ENCODE measurements at places on chromosomes 2 and 18.

DNA sequence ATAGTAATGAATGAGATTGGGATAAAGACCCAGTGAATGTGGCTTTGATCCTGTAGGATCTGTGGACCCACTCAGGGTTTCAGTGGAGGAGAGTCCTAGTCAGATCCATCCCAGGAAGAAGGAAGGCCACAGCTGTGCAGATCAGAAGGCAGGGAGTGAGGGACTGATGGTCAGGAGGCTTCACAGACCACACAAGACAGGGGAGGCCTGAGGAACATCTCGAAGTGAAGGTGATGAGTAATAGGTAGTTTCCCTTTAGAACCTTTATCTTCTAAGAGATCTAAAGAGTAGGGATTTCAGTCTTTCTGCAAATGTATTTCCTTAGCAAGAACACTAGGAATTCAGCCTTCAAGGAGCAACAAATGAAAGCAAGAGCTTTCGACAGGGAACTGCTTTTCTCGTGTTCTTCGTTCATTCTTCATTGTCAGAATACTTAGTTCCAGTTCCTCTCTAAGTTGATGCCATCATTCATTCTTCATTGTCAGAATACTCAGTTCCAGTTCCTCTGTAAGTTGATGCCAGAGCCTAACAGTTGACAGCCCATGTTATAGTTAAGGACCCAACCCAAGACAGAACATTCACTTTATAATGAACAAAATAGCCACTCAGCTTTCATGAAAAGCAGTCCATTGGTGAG is 150.2 kb upstream of the EPAS1 start:
- DNase-seq: peak; percentile 84

GRCh38 chr2:206863196-206863595 is 76.1 kb upstream of the CPO start:
- no peak for DNase-seq

GRCh38 chr2:152607793-152608300 is 109.4 kb downstream of the PRPF40A start:
- no peak for DNase-seq

- DNase-seq: no peak
Measured at GRCh38 chr2:146716591-146716990, 1128.2 kb upstream of the ACVR2A start.

DNA sequence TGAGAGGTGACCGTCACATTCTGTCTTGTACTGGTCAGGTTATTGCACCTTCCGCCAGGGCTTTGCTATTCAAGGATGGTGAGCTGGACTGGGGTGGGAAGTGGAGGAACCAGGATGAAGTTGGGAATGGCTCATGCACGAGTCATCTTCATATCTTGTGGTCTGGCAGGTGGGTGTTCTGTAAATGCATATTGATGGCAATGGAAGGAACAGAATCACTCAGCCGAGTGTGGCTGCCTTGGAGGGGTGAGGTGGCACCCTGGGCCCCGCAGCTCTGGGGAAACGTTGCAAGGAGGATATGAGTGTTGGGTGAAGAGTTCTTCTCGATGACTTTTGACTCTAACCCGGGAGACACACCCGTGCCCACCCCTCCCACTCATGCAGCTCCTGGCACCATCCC is 1.2 kb downstream of the NEU2 start:
- DNase-seq: no peak

DNA sequence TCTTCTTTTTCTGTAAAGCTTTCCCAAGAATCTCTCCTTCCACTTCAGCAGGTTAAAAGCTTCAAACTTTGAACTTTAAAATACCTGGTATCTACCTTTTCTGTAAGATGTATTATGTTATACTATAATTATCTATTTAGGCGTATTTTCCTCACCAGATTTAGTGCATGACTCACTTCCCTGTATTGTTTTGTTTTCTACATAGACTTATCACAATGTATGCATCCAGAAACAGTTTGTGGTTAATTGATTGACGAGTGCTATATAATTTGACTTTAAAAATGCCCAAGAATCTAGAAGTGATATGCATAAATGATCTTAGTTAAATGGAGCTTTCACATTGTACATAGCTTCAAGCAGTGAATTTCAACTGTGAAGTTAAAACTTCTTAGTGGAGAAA is 473.9 kb upstream of the CDH2 start:
- DNase-seq: no peak

- no peak for DNase-seq
Measured at GRCh38 chr18:49842656-49843055, 29.3 kb upstream of the ACAA2 start.

DNA sequence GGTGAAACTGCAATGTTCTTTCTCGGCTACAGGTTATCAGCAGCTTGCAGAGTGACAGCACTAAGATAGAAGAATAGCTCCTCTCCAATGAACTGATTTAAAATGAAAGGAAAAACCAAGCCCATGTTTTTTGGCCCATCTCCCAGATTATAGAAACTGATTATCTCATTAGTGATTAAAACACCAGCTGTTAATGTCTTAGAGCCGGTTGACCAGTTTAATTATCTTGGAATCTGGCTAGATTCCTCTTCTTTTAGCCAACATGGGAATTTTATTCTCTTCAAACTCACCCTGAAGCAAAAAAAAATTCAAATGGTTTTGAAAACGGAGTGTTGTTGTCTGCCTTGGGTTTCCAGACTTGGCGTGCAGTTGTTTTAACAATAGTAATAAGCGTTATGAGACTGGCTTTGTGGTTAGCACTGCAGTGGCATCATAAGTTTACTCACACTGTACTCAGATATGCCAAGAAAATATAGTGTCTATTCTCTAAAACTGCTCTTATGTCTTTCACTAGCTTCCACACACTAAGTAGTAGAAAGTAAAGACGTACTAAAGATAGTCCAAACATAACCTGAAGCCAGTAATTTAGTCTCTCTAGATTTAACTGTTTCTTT is 665.3 kb downstream of the STK39 start:
- DNase-seq: no peak

GRCh38 chr2:235640377-235640776 is 146.5 kb downstream of the AGAP1 start:
- no peak for DNase-seq

DNA sequence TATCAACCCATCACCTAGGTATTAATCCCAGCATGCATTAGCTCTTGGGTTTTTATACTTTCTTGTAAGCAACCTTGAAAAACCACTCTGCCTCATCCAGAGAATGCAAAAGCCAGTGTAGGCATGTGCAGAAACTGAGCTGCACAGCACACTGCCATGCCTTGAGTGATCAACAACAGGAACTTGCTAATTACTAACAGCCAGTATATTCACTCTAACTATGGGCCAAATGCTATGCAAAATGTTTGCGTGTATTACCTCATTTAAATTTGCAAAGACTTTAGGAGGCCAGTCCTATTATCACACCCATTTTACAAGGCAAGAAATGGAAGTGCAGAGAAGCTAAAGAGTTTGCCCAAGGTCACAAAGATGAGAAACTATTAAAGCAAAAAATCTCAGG is 169.8 kb downstream of the PID1 start:
- no peak for DNase-seq

- no peak for DNase-seq
Measured at GRCh38 chr18:51226068-51226467, 28.6 kb upstream of the MEX3C start.

- DNase-seq: peak; percentile 20
Measured at GRCh38 chr2:164205347-164205746, 415.9 kb downstream of the GRB14 start.

DNA sequence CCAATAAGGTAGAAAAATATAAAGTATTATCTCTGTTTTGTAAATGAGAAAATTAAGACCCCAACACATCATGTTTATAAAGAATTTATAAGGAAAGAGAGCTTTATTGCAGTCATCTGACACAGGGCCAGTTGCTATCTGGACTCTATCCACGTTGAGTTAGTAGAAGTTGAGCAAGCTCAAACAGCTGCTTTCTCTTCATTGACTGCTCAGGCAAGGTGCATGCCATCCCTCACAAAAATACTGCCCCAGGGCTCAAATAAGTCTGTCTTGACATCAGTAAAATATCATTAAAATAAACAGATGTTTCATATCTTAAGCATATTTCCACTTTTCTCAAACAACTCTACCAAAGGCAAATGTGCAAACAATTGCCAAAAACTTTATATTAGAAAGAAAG is 14.8 kb downstream of the COL5A2 start:
- DNase-seq: no peak

- no peak for DNase-seq
Measured at GRCh38 chr2:215898363-215898762, 115.0 kb downstream of the MREG start.

DNA sequence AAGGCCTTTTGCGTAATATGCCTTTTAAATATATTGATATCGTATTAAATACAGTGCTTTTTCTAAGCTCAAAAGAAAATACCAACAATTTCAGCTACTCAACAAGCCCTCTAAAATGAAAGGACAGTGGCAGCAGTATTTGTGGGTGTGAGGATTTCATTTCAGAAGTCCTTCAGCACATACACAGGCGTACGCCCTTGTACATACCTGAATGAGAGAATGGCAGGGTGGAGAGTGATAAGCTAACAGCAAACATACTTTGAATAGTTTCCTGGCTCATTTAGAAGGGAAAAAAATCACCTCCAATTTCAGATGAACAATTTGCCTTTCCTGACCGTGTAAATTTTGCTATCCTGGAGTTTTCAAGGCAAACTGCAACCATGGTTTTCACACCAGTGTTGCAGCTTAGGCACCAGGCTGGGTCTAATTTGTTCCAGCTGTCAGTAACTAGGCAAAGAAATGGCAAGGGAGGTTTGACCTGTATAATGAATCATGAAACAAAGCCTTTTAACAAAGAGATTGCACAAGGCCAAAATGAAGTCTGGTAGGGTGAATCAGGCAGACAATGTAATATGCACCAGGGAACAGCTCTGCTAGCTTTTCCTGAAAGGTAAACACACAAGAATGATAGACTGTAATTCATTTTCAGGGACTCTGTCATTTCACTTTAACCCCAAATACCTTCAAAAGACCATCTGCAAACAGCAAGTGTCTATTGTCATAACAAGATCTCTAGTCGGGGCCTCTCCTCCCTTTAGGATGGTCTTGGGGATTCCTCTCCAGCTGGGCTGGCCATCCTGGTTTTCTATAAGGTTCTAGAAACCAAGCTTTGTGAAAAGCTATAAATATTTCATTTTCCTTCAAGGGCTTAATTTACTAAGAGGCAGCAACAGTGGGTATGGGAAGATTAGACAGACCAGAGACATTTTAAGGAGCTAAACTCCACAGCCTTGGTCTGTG is 11.5 kb downstream of the ANKRD29 start:
- peak; percentile 57 for DNase-seq

GRCh38 chr2:64919261-64919660 is 69.9 kb upstream of the SLC1A4 start:
- DNase-seq: no peak

Data from MV-4-11 (cell line).